ENCODE measurements at places on chromosomes 2 and 18.

DNA sequence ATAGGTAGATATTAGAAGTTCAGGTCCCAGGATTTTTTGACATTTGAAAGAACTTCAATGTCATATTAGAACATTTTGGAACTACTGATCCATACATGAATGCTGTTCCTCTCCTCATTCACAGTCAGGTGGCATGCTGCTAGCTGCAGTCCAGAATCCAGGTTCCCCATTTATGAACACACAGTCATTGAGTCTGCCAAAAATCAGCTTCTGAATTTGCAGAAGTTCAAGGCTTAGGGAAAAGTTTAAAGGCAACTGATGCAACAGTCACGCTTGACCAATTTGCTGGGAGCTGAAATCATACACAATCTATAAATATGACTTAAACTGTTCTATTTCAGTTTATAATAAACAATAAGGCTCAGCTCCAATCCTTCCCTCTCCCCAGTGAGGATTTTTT lies 17.3 kb upstream of the TTR start:
- DNase-seq, result no peak

- peak; percentile 64 for DNase-seq
These were observed 70.6 kb downstream of the MBP start for GRCh38 chr18:77061946-77062517.

GRCh38 chr18:13265008-13265910 lies 46.7 kb downstream of the LDLRAD4 start:
- no peak for DNase-seq

- DNase-seq, result no peak
These were observed 346.5 kb upstream of the ETAA1 start for GRCh38 chr2:67050622-67051021.

DNA sequence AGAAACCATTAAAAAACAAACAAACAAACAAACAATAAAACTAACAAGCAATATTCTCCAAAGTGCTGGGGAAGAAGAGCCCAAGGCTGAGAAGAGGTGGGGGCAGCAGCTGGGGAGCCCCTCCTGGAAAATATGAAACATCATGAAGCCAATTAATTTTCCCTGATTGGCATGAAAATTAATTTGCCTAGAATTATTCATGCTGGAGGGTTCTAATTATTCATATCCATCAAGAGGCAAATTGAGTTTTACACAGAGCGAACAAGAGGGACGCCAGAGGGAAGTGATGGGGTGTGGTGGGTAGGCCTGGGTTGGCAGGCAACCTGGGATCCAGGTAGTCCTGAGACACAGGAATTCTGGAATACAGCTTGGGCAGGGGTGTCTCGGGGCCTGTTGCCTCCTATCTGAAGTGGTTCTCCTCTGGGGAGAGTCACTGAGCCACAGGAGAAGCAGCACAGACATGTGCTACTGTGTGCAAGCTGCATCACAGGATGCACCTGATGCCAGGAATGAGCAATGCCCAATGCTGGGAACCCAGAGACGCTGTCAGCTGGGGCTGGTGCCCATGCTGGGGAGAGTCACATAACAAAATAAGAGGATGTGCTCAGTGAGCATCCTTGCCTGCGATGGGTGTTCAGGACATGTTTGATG lies 100.5 kb downstream of the TEX51 start:
- no peak for DNase-seq

DNA sequence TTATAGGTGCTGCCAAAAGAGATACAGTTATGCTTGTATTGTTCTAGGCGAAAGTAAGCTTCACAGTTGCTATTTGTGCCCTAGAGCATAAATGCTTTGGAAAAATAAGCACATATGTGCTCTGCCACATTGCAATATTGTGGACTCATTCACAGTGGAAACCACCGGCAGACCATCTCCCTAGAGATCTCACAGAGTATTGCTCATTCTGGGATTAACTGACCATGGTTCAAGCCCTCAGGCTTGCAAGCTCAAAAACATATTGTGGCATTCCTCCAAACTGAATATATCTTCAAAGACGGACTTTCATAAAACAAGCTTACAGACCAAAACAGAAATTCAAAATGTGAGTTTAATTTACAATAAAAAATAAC lies 158.2 kb upstream of the CCDC150 start:
- DNase-seq, result no peak

DNA sequence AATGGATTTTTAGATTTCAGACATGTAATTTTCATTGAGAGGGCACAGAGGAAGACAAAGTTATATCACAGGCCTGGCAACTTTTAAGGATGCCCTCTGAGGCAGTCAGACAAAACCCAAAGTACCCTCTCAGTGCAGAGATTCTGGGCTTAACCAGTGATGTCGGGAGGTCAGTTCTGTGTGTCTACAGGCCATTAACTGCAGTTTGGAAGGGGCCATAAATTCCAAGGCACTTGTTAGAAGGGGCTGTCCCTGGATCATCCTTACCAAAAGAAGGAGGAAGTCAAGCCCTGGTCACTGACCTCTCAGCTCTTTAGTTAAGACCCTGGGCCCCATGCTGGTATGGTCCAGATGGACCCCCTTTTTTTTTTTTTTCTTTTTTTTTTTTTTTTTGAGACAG lies 60.7 kb downstream of the LRRFIP1 start:
- DNase-seq, result no peak

- DNase-seq, result no peak
These were observed 76.1 kb upstream of the NOSTRIN start for GRCh38 chr2:168726375-168726774.

GRCh38 chr2:142041996-142042395 lies 88.8 kb downstream of the LRP1B start:
- no peak for DNase-seq

DNA sequence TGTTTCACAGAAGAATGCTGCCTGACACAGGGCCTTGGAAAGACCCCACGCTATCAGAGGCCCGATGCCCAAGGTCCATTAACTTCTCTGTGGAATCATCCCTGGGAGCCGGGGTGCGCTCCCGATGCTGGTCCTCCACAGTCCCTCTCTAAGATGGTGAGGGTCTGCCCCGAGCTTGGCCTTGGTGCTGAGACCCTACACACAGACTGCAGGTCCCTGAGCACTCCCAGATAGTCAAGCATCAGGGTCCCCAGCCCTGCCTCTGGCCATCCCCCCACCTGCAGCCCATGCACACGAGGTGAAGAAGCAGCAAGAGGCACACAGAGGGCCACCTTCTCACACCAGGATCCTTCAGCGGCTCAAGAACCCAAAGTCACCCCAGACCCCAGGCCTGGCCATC lies 263.3 kb downstream of the MYCN start:
- no peak for DNase-seq

DNA sequence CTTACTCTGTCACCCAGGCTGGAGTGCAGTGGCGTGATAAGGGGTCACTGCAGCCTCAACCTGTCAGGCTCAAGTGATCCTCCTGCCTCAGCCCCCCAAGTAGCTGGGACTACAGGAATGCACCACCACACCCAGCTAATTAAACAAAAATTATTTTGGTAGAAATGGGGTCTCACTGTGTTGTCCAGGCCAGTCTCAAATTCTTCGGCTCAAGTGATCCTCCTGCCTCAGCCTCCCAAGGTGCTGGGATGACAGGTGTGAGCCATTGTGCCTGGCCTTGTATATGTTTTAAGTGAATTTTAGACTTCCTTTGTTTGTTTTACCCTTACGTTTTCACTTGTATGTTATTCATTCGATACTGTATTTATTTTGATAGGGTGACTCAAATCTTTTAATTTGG lies 34.7 kb upstream of the ITSN2 start:
- no peak for DNase-seq

DNA sequence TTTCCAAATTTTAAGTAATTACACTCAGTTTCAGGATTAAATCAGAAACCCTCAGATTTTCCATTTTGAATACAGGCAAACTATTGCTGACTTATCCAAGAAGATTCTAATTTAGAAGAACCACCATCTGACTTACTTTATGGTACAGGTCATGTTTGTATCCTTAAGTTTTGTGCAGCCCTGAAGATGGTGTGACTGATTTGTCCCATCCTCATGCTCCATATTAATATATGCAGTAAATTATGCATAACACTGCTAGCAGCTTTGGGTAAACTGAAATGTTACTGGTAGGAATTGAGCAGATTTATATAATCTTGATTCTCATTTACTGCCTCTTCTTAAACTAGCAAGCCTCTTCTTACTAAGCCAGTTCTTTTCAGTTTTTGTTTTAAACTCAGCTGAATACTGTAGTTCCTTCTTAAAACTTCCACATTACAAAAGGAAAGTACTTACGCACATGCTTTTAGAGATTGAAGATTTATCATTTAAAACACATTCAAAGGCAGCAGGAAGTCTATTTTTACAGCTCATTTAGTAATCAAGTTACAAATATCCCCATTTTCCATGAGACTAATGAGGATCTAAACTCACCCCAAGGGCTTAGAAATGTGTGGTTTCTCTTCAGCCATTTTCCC lies 25.7 kb downstream of the MEX3C start:
- no peak for DNase-seq

GRCh38 chr2:160613466-160614153 lies 120.0 kb upstream of the RBMS1 start:
- DNase-seq, result no peak

DNA sequence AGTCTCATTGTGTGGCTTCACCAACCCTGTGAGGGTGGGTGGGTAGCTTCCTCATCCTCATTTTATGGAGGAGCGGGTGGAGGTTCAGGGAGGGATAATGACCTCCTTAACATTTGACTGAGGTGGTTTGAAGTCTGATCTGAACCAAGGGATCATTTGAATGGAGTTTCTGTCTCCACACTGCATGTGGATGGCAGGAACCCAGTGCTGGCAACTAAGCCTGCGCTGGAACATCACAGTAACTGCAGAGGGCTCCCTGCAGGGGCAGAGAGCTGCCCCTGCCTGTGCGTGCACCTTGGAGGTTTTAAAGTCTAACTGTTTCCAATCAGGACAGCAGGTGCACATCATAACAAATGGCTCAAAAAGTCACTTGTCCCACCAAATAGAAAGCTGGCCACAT lies 3.3 kb downstream of the AGAP1 start:
- DNase-seq, result peak; percentile 59

DNA sequence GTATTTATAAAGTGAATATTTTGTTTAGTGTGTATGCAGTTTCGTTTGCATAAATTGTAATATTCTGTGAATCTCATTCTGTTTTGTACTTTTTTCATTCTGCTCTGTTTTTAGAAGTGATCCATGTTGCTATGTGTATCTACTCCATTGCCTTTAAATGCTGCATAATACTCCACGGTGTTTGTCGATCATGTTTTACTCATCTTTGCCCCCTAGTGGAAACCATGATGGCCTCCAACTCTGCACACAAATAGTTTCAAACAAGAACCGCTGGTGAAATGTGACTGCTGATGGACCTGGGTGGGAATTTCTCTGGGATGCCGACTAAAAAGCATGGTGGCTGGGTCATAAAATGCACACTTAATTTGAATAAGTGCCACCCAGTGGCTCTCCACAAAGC lies 32.0 kb upstream of the SKOR2 start:
- DNase-seq, result no peak

DNA sequence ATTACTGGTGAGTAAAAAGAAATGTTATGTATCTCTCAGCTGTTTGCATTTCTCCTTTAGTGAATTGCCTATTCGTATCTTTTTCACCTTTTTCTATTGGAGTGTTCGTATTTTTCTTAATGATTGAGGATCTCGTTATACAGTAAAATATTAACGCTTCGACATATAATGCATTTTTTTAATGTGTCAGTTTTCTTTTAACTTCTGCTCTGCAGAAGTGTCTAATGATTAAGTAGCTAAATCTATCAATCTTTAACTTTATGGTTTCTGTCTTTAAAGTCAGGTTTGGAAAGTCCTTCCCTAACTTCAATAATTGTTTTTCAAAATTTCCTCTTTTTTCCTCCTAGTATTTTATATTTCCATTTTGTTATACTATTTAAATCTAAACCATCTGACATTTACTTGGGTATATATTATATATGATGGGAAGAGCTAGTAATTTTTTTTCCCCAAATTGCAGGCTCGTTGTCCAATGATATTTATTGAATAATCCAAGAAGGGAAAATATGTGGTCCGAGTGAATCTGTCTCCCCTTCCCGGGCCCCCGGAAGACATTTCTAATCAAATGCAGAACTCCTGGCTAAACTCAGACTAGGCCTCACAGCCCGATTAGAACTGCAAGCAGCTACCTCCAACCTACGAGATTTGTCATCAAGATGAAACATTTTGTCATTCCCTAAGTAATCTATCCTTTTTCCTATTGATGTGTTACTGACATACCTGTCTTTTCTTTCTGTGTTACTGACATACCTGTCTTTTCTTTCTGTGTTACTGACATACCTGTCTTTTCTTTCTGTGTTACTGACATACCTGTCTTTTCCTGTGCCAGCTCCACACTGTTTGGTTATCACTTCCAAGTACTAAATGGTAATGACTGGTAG lies 17.2 kb downstream of the PCBP1 start:
- DNase-seq, result peak; percentile 69

GRCh38 chr2:120979921-120980320 lies 244.3 kb downstream of the GLI2 start:
- DNase-seq, result no peak

DNA sequence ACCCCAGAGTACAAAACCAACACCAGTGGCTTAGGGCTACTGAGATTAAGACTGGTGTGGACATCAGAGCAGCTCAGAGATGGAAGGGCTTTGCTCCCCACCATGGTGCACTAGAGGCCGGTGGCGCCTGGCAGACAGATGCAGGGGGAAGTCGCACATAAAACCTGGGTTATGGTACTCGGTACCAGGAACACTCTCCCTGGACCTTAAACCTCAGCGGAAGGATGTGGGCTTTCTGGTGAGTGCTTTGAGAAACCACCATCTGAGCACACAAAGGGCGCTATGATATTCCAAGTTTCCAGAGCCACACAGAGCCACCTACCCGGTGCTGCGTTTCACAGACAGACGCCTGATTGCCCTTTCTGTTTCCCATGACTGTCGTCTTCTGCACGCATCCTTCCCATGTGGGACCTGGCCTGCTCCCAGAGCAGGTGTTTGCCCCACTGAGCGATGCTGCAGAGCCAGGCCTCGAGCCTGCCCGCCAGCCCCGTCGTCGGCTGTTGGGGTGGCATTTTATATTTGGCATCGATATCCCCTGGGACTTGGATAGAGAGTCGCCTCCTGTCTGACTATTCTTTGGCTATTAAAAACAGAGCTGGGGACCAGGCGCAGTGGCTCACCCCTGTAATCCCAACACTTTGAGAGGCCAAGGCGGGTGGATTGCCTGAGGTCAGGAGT lies 89.5 kb upstream of the ODC1 start:
- no peak for DNase-seq

Measured in midbrain (tissue), 1 donor.